ENCODE measurements at places on chromosomes 1 and 21.

DNA sequence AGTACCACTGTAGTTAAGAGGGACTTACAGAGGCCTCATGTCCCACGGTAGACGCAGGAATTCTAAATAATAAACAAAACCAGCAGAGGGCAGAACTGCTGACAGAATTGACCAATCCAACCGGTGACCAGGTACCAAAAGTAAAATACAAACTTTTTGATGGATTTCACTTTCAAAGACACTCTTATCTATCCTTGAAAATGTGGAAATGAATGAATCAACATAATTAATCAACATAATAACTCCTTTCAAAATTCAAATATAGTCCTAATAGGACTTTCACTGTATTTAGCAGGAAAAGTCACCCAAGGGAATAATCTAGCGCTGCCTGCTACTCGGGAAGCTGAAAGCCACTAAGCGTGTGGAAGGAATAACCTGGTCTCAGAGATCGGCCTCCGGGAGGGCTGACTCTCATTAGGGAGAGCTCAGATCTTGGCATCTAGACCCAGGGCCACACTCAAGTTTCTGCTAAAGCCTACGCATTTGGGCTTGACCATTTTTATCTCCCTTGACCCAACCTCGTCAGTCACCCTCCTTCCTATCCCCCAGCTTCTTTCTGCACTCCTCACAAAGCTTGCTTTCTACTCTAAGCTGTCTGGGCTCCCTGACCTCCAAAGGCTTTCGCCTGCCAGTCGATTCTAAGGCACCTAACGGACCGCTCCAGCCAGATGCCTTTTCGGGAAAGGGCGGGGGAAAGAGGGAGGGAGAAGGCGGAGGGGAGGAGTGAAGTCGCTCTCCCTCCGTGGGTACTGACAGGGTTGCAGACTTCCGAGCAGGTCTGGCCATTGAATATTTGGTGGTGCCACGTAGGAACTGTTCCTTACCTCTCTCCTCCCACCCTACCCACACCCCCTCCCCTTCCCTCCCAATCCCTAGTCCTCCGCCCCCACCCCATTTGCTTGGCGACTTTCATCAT, 1.6 kb downstream of the COL11A1 start:
- no peak for DNase-seq

GRCh38 chr21:14752345-14752909, 206.3 kb upstream of the SAMSN1 start:
- no peak for DNase-seq

DNA sequence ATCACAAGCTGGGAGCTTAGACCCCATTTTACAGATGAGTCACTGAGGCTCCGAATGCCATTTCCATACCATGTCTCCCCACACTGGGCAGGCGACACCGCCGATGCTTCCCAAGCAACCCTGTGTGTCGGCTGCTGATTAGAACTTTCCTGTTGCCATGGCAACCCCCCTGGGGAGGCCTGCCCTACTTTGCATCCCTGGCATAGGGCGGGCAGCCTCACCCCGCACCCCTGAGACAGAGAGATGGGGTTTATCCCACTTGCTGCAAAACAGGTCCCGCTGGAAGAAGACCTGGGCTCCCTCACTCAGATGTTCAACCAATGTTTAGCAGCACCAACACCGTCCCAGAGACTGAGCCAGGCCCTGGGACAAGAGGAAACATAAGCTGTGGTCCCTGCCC, 81.5 kb downstream of the CAMK2N1 start:
- no peak for DNase-seq

DNA sequence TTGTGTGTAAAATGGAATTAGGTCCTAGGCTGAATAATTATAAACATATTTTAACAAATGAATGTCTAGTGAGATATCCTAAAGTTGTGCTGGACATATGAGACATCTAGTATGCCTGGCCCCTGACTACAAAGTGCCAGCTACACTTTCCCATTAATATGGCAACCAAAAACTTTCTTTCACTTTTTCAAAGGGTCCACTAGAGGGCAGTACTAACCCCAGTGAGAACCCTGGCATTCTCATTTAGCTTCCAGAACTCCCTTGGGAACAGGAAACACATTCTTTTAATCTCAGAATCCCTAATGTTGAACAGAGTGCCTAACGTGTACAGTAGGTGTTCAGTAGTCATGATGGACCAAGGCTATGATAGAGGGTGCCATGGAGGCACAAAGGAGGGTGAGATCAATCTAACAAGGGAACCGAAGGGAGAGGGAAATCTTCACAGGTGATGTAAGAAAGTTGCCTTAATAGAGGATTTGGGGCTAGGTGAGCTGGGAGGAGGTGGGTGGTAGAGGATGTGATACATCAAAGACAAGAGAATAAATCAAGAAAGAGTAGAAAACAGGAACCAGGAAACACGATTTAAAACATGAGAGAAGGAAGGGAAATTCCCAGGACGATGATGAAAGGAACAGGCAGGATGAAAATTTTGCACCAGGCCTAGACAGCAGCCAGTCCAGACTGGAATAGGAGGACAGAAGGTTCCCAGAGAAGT, 41.6 kb downstream of the NSL1 start:
- no peak for DNase-seq

- no peak for DNase-seq
These were observed 26.8 kb downstream of the IFFO2 start for GRCh38 chr1:18929686-18930085.

DNA sequence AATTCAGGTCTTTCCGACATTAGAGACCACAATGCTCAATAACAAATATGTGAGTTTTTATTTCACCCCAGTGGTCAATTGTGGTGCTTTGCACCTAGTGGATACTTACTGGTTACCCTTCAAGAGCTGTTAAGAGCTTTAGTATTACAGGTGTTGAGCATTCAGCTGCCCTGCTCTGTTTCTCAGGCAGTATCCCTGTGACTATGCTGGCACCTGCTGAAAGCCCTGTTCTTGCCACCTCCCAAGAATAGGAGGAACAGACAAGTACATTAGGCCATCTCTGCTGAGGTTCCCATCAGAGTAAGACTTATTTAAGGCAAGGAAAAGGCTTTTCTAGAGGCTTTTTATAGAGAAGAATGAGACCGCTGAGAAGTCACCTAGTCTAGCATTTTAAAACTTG, 60.8 kb downstream of the NOS1AP start:
- DNase-seq: no peak

DNA sequence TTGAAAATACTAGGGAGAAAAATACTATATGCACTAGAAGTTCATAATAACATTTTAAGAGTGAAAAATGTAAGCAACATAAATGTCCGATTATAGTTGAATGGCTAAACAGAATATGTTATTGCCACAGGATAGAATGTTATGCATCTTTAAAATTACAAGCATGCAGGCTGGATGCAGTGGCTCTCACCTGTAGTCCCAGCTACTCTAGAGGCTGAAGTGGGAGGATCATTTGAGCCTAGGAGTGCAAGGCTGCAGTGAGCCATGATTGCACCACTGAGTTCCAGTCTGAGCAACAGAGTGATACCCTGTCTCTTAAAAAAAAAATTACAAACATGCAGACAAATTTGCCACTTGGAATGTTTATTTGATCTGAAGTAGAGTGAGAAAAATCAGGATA, 3.0 kb upstream of the BATF3 start:
- DNase-seq: no peak

GRCh38 chr1:117657031-117657430, 51.2 kb downstream of the TENT5C start:
- no peak for DNase-seq

DNA sequence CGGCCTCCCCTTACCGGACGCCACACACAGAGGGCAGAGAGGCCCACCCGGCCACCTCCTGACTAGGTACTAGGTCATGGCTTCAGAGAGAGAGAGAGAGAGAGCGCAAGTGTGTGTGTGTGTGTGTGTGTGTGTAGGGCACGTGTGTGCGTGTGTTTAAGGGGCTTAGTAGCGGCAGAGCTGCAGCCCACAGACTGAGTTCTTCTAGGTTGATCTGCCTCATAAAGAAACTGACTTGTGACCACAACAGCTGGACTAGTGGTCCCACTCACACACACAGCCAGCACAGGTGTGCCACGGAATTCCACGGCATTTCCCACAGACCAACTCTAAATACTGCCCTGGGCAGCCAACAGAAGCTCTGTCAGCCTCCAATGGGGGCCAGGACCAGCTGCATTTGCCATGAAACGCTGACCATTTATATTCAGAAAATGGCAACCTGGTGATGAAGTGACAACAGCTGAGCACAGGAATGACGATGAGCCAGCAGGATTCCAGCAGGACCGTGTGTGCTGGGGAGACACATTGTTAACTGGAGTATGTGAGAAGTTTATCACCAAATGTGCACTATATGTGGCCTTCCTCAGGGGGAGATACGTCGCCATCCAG, 38.8 kb upstream of the GPR153 start:
- no peak for DNase-seq

DNA sequence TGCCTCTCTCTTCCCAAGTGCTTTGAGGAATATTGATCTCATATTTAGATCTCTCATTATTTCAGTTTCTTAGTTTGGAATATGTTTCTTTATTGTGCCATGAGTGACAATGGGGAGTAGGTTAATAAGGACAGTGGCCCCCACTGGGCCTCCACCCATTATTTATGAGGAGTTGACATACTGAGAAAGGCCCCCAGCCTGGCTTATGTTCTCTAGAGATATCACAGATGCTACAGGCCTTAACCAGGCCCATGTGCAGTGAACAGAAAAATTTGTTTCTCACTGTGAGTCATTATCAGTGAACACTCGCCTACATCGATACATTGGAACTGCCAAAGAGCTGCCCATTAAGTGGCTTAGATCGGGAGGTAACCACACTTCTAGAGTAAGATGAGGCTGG, 35.7 kb upstream of the SYT6 start:
- DNase-seq: no peak

DNA sequence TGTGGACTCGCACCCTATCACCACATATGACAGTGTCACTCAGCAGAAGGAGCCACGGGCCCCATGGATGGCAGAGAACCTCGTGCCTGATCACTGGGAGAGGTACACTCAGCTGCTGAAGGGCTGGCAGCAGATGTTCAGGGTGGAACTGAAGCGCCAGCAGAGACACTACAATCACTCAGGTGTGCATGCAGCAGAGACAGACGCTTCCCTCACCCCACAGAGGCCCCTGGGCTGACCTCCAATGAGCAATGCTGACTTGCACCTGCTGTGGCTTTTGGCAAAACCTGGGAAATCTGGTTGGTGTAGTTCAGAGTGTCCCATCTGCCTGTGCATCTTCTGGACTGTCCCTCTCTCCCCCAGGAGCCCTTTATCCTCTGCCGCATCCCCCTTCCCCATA, 51.9 kb downstream of the KIAA1614 start:
- no peak for DNase-seq

DNA sequence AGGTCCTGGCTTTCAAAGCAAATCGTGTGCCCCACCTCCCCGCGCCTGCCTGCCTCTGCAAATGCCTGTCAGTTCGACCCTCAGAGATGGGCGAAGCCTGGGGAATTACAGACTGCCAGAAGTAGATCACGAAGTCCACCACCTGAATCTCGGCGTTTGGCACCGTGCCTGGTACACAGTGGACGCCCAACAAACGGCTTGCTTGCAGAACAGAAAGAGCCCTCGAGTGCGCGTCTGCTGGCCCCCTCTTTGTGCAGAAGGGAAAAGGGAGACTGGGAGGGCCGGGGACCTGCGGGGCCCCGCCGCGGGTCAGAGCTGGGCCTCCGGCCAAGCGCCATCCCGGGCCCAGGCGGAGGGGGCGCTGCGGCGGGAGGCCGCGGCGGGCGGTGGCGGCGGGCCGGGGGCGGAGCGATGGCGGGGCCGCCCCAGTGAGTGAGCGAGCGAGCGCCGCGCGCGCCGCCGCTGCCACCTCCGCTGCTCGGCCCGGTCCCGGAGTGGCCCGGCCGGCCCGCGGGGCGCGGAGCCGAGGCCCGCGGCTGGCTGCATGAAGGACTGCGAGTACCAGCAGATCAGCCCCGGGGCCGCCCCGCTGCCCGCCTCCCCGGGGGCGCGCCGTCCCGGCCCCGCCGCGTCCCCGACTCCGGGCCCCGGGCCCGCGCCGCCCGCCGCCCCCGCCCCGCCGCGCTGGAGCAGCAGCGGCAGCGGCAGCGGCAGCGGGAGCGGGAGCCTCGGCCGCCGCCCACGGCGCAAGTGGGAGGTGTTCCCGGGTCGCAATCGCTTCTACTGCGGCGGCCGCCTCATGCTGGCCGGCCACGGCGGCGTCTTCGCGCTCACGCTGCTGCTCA, at the start of gene ZDHHC18:
ZDHHC18 (plus strand) TSS at position 428 of the 845 bp plus-strand sequence; CDS start at position 545, 117 bp downstream.
- peak; percentile 76 for DNase-seq

DNA sequence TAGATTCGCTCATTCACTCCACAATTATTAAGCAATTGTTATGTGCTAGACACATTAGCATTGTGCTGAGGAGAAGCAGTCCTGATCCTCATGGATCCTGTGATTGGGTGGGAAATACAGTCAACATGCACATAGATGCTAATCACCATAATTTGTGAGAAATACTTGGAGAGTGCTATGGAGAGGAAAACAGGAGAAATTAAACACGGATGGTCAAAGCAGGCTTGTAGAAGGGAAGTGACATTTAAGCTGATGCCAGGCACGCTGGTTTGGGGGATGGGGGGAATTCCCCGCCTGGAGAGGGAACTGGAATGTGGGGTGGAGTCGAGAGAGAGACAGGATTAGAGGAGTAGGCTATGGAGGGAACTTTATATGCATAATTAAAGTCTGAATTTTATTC, 52.2 kb upstream of the L1TD1 start:
- DNase-seq: no peak

GRCh38 chr1:176444286-176444685, 18.7 kb upstream of the PAPPA2 start:
- no peak for DNase-seq

DNA sequence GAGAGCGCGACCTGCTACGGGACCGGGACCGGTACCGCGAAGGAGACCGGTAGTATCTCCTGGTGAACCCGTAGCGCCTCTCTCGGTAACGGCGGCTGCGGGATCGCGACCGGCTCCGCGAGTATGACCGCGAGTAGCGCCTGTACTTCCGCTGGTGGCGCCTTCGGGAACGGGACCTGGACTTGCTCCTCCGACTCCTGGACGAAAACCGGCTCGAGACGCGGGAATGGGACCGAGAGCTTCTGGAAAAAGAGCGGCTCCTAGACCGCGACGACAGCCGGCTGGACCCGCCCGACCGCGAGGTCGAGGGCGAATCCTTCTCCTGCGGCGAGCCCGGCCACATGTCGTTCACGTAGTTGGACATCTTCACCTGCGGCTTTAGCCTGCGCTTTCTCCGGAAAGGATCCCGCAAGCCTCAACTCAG, 642 bp downstream of the RSRP1 start:
- peak; percentile 31 for DNase-seq

DNA sequence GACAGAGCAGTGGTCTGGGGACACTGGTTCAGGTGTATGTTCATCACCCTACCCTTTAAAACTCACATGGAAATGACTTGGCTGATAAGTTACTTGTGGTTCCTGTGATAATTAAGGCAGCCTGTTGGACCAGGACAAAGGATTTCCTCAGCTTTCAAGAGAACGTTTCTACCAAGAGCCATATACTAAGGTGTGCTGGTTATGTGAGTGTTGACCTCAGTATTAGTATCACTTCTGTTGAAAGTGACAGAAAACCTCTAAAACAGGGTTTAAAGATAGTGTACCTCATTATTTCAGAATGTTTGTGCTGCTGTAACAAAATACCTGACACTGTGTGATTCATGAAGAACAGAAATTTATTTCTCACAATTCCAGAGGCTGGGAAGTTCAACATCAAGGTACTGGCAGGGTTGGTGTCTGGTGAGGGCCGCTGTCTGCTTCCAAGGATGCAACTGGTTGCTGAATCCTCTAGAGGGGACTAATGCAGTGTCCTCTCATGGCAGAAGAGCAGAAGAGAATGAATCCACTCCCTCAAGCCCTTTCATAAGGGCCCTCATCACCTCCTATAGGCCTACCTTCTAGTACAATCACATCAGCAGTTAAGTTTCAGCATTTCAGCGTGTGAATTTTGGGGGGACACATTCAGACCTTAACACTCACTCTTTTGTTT, 54.9 kb downstream of the UCK2 start:
- DNase-seq: no peak

All from activated naive CD4-positive, alpha-beta T cell treated with anti-CD3 and anti-CD28 coated beads, Interleukin-2, amount 50 U/mL, for 16 hours (primary cell).